ENCODE measurements at places on chromosomes 6 and 20.

DNA sequence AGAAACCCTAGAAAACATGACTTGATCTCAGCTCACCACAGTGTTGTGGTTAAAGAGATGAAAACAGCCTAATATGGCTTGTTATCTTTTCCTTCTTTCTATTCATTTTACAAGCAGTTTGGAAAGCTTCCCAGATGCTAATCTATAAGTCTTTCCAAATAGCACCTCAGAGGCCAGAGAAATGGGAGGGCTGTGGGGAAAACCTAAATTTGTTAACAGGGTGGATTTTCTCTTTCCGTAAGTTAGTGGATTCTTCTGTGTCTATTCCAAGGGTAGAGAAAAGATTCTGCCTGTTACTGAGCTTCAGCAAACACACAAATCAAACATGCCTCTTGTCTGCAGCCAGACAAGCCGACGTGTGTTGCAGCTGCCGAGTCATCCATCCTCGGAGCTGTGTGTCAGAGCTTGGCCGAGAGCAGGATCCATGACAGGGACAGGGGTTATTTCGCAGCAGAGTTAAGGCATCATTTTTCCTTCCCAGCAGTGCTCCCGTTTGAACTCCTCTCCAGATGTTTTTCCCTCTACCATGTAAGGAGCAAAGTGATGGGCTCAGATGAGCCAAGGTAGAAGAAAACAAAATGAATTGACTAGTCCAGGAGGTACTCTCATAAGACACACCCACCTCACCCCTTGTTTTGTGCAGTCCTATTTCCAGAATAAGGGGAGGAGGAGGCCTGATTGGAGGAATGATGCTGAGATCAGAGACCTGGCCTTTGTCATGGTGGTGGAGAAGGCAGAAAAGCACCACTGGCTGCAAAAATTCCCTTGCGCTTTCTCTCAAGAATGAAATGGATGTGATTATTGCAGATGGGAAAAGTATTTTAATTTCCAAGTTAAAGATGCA lies 560.0 kb downstream of the C6orf118 start:
- no peak for DNase-seq

DNA sequence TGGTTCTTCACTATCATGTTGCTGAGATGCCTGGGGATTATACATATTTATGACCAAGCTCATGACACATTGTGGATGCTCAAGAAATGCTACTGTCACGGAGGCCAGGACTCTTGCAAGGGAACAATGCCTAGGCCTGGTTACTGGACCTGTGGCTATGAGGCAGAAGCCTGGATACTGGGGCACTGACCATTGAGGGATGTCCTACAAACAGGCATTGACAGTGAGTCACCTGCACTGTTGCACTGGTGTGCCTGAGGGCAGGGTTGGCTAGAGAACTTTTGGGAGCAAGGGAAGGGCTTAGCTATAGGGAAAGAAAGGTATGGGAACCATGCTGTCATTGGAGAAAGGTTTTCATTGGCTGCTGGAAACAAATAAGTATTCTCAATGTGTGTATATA lies 313.1 kb upstream of the SUPT3H start:
- DNase-seq, result no peak

DNA sequence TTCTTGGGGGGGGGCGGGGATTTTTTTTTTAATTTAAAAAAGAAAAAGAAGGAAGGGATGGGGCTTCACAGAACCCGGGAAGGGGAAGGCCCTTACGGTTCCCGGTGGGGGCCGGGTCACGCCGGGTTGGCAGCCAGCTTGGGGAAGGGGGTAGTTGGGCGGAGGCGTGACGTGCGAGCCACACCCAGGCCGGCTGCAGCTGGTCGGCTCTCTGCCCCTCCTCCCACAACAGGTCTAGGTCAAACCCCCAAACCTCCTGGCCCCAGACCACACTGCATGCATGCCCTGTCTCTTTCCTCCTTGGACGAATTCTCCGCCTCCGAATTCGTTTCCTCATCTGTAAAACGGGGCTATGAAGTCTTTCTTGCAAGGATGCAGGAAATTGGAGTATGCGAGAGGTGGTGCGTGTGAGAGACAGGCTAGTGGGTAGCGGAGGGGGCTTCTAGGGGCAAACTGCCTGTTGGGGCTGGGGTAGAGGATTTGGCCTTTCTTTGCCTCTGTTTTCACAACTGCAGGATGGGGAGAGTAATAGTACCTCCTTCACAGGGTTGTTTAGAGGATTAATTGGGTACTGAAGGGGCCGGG lies 828 bp downstream of the HCK start:
- DNase-seq, result no peak

DNA sequence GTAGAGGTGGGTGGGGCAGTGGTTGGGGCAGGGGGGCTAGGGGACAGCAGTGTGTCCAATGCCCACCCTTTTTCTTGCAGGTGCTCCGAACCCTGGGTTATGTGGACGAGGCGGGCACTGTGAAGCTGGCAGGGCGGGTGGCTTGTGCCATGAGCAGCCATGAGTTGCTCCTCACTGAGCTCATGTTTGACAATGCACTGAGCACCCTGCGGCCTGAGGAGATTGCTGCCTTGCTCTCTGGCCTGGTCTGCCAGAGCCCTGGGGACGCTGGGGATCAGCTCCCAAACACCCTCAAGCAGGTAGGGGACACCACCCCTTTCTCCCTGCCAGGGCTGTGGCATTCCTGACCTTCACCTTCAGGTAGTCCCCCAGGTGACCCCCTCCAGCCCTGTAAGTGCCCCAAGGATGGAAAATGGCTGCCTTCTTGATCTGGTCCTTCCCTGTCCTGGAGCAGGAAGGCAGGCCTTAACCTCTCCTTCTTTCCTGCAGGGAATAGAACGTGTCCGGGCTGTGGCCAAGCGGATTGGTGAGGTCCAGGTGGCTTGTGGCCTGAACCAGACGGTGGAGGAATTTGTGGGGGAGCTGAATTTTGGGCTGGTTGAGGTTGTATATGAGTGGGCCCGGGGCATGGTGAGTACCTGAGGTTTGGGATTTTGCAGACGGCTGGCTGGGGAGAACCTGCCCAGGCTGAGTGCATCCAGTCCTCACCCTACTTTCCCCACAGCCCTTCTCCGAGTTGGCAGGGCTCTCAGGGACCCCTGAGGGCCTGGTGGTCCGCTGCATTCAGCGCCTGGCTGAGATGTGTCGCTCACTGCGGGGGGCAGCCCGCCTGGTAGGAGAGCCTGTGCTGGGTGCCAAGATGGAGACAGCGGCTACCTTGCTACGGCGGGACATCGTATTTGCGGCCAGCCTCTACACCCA lies 2.9 kb downstream of the DXO start:
- no peak for DNase-seq

DNA sequence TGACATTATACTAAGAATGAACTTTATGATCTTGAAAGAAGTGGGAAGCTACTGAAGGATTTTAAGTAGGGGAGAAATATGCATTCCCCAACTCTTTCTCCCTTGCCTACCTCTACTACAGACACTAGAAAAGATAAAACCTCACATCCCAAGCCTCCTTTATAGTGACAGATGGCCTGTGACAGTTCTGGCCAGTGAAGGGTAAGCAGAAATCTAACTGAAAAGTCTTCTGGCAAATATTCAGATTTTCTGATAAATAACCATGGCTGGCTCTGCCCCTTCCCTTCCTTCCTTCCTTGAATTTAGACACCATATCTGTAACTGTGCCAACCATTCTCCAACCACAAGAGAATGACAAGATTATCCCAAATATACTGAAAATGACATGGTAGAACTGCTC lies 10.2 kb upstream of the BEND6 start:
- DNase-seq, result no peak

GRCh38 chr20:46018112-46018511 lies 9.4 kb downstream of the MMP9 start:
- no peak for DNase-seq

- no peak for DNase-seq
Measured at GRCh38 chr6:15036690-15037245, 209.1 kb upstream of the JARID2 start.

DNA sequence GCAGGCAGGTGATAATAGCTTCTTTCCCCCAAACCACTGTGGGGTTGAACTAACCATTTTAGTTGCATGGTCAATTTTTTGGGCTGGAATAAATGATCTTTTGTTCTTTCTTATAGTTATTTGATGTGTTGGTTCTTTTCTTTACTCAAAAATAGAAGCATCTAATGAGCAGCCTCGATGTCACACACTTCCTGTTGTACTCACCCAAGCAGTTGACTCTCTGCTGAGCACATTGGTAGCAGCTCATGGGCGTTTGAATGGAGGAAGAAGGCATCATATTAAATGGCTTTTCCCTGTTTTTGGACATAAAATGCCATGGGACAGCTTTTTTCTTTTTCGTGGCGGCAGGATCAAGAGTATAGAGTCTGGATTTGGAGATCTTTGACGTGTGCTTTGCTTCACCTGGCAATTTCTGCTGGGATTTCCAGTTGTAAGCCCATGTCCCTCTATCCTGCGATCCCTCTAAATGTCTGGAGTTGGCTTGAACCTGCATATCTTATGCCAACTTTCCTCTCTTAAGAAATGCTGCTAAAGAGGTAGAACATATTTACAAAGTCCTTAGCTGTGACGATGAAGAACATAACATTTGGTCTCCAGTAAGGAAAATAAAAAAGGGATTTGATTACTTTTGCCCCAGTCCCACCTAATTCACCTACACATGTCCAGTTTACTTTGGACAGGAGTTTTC lies 268.3 kb downstream of the PRL start:
- no peak for DNase-seq

GRCh38 chr6:24107294-24107693 lies 18.7 kb upstream of the NRSN1 start:
- no peak for DNase-seq

DNA sequence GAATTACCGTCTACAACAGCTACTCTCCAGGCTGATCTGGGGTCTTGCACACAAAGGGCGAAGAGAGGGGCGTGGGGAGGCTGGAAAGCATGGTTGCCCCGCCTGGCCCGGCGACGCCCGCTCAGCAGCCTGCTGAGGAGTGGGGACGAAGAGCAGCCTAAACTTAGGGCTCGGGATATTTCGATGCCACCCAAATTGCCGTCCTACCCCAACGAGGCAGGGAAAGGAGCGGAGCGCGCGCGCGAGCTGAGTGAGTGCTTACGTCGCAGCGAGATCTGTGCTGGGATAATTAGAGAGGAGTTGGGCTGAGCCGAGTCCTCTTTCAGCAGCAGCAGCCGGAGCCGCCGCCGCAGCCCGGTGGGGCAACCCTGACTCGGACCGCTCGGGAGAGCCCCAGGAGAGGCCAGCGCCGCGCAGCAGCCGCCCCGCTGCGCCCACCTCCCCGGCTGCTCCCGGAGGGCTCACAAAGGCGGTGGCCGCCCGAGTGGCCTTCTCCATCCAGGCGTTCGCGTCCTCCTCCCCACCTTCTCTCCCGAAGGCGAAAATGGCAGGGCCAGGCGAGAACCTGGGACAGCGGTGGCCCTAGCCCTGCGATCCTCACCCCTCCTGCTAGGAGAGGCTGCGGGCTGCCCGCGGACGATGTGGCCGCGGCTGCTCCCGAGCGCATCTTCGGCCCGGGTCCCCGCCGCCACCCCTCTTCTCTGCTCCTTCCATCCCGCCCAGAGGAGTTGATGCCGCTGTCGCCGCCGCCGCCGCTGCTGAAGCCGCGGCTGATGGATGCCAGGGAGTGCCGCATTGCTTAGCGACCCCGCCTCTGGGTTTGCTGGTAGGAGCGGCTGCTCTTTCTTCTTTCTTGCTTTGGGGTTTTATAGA lies at the start of gene CLVS2:
Gene CLVS2, plus strand, starts transcription at position 315 of the 873 bp plus-strand sequence. CDS start 1,543 bp downstream, outside the sequence.
- no peak for DNase-seq

GRCh38 chr6:34457742-34458735 lies 7.8 kb upstream of the PACSIN1 start:
- DNase-seq, result no peak

DNA sequence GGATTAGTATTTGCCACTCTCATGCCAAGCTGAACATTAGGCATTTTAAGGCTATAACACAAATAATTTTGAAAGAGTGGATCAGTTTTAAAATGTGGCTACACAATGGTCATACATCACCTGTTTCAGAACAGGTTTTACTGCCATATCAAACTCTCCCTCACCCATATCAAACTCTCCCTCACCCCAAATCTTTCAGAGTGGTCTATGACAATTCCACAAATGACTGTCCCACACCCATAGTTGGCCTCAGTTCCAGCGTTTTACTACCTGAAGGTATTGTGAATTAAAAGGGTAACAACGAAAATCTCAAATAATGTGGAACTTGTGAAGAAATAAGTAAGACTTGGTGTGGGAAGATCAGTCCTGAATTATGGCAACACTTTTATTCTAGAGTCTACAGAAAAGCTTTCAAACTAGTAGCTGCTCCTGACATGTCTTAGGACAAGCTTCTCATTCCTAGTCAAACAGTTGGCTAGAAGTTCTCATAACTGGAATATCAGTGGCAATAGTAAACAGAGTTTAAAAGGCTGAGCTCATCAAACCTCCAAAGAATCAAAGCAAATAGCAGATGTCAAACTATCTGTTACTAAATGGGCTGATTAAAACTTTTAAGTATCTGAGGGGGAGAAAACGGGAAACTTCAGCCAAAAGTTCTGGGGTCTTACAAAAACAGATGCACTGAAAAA lies 52.4 kb downstream of the MAP3K7 start:
- DNase-seq, result peak; percentile 11

GRCh38 chr6:154515826-154516225 lies 5.3 kb upstream of the CNKSR3 start:
- no peak for DNase-seq

DNA sequence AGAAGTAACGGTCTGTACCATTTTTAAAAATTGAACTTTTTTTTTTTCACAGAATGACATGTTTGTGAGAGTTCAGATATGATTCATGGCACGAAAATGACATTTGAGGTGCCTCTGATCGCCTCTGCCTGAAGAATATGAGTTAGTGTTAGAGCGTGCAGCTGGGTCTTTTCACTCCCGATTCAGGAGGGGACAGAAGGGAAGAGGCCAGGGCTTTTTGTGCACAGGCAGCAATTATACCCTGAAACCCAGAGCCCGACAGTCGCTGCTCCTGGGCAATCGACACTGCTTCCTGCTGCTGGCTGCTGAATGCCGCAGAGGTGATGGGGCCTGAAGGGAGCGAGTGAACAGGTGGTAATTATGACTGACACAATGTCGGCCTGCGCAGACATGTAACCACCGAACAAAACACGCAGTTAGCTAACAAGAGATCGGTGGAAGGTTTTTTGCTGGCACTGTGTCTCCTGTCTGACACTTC lies 652.0 kb upstream of the NOX3 start:
- no peak for DNase-seq

- no peak for DNase-seq
Measured at GRCh38 chr6:64777941-64778785, 928.9 kb downstream of the EYS start.

GRCh38 chr20:6611911-6612605 lies 155.4 kb upstream of the BMP2 start:
- no peak for DNase-seq
